SK-N-SH (cell line): ENCODE measurements at places on chromosomes 16 and 17. TPM values are rescaled to one million over a fixed set of nuclear protein-coding genes. Genes with fewer than 3 reads are reported as not detected.

Gene EEF2KMT
- 12.5 and 12.9 TPM in 2 replicates for polyA plus RNA-seq

Gene CRHR1
- 0.13 and 0.31 TPM in 2 replicates for polyA plus RNA-seq

Gene OTOP2
- not detected in 2 replicates for polyA plus RNA-seq

Gene FBXL16
- 17.7 and 19.8 TPM in 2 replicates for polyA plus RNA-seq

Gene AGRP
- not detected in 2 replicates for polyA plus RNA-seq

Gene TBX21
- polyA plus RNA-seq: not detected in 2 replicates

Gene ZNF785
- 8.8 and 10.6 TPM in 2 replicates for polyA plus RNA-seq

Gene PLK1
- 31.4 and 68.7 TPM in 2 replicates for polyA plus RNA-seq

Gene LRRC46
- polyA plus RNA-seq: 1.6 and 1.8 TPM in 2 replicates

Gene LUC7L
- polyA plus RNA-seq: 97.7 and 105 TPM in 2 replicates

Gene ZNF629
- polyA plus RNA-seq: 4.7 and 5.1 TPM in 2 replicates

Gene MRC2
- 112 and 213 TPM in 2 replicates for polyA plus RNA-seq

Gene KRTAP9-2
- polyA plus RNA-seq: not detected in 2 replicates

Gene ADAD2
- not detected in 2 replicates for polyA plus RNA-seq

Gene OR4D1
- not detected in 2 replicates for polyA plus RNA-seq

DNA sequence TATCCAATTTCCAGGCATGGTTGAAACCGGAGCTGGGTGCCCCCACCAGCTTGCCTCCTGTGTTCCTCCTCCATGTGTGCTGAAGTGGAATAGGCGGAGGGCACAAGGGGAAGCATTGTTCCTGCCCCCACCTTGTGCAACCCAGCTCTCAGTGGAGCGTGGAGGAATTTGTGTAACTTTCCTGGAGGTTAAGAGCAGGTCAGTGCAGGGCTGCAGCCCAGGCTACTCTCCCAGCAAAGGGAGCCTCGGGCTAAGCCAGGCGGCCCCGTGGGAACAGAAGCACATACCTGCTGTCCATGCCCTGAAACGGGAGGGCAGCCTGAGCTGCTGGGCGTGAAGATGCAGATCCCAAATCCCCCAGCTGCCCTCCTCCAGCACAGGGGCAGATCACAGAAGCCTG is 158.8 kb upstream of the LHX1 start:
- no peak for DNase-seq

DNA sequence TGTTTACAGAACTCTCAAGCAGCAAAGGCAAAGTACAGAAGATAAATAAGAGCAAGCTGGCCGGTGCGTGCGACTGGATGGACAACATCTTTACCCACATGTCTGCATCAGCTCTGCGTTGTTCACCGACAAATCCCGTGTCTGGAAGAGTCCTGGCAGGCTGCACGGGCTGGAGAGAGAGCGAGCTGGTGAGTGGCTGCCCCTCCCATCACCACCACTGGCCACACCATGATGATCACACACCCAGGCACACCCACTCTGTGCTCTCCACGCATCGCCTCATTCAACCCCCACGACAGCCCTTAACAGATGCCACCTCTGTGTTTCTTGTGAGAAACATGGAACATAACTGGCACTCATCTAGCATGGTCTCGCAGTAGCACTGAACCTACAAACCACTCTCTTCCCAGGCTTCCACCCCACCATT is 59.2 kb downstream of the ANKRD11 start:
- DNase-seq: no peak

DNA sequence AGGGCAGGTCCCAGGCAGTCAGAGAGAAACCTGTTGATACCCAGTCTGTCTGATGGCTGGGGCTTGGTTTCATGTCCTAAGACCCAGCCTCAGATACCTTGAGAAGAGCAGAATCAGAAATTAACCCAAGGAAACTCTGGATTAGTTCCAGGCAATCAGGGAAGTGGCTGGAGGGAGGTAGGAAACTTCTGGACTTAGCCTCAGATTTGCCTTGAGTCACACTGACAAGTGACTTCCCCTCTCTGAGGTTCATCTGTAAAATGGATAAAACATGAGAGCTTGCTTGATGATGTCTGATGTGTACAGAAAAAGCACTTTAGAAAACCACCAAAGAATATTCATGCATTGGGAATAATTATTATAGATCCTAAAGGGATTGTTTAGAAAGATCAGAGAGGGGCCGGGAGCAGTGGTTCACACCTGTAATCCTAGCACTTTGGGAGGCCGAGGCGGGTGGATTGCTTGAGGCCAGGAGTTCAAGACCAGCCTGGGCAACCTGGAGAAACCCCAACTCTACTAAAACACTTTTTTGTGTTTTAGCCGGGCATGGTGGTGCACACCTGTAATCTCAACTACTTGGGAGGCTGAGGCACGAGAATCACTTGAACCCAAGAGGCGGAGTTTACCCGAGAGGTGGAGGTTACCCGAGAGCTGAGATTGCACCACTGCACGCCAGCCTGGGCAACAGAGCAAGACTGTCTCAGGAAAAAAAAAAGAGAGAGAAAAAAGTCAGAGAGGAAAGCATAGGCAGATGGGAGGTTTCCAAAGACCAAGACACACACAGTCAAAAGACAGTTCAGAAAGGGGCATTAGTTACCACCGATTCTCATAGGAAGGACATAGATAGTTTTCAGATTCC is 3.8 kb downstream of the CIITA start:
- DNase-seq: no peak

DNA sequence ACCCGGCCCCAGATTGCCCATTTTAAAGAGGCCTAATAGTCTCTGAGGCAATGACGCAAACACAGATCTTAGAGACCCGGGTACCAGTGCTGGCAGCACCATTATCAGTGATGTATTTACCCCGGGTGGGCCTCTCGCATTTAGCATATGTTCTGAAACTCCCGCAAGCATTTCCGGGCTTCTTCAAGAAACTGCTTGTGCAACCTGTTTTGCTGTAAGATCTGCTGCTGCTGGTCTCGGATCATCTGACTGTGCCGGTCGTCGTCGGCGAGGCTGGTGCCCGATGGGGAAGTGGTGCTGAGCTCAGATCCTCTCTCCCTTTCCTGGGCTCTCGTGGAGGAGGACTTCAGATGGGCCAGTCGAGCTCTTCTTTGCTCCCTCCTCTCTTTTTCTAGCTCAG is 12.5 kb downstream of the CEP295NL start:
- DNase-seq: no peak

- no peak for DNase-seq
Observed at GRCh38 chr17:70091696-70092095, 16.7 kb downstream of the KCNJ16 start.

DNA sequence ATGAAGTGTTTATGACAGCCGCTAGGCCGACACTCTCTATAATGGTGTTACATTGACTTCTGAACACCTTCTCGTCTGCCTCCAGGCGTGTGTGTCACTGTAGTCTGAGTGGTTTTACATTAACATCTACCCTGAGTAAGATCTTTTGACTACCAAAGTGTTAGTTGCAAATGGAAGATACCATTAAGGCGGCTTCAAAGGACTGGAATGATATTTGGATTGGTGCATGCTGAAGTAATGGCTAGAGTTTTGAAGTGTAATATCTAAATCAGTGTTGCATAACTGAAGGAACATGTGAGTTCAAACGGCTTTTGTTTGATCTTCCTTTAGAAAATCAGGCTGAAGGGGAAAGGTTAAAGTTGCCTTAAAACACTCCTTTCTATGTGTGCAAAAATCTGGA is 52.2 kb downstream of the BCAS3 start:
- DNase-seq: no peak

GRCh38 chr17:29563816-29564215 is 3.0 kb downstream of the ABHD15 start:
- no peak for DNase-seq

GRCh38 chr17:77466140-77466539 is 325.4 kb downstream of the SEC14L1 start:
- DNase-seq: no peak

DNA sequence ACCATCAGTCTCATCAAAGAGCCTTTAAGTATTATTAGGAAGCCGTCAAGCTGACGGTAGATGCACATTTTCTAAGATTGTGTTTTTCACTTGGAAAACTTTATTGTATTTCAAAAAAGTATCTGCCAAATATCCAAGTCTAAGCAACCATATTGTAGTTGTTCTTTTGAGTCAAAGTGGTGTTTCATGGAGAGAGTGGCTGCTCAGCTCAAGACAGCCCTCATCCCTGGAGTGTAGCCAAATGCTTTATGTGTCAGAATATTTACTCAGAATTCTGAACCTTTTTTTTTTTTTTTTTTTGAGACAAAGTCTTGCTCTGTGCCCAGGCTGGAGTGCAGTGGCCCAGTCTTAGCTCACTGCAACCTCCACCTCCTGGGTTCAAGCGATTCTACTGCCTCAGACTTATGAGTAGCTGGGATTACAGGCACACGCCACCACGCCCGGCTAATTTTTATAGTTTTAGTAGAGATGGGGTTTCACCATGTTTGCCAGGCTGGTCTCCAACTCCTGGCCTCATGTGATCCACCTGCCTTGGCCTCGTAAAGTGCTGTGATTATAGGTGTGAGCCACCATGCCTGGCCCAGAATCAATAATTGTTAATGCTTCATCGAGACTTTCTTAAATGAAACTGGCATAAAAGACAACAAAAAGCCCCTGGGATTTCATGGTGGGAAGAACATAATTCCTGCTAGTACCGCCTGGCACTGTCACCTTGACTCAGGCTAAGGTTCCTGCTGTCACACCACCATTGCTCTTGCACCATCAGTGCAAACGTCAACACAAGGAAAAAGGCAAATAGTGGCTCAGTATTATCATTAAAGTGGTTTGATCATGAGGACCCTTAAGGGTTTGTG is 45.5 kb downstream of the PRKCA start:
- no peak for DNase-seq

GRCh38 chr16:13913374-13914292 is 6.3 kb upstream of the ERCC4 start:
- DNase-seq: no peak

- DNase-seq: no peak
Observed at GRCh38 chr17:64097196-64097936, 32.6 kb downstream of the ERN1 start.

DNA sequence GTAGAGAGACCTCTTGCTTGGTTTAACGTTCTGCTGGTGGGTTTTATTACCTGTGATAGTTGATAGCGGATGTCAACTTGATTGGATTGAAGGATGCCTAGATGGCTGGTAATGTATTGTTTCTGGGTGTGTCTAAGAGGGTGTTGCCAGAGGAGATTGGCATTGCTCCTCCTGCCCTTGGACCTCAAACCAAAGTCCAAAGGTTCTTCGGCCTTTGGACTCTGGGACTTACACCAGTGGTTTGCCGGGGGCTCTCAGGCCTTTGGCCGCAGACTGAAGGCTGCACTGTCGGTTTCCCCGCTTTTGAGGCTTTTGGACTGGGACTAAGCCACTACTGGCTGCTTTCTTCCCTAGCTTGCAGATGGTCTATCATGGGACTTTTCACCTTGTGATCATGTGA is 17.5 kb upstream of the TNRC6C start:
- no peak for DNase-seq

DNA sequence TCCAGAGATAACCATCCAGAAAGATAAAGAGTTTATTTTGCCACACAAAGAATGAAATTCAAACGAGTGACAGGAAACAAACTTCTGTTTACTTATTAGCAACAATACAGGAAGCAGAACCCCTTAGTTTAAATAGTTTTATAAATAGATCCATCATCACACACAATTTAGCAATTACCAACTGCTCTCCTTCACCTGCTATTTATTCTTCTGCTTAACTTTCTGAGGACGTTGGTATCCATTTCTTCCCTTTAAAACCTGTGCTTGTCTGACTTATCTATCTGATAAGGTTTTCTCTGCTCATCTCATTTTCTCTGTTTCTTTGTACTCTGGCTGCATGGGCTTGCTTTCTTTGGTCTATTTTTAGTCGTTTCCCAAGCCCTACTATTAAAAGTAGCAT is 4.3 kb upstream of the ADAMTS18 start:
- DNase-seq: no peak

DNA sequence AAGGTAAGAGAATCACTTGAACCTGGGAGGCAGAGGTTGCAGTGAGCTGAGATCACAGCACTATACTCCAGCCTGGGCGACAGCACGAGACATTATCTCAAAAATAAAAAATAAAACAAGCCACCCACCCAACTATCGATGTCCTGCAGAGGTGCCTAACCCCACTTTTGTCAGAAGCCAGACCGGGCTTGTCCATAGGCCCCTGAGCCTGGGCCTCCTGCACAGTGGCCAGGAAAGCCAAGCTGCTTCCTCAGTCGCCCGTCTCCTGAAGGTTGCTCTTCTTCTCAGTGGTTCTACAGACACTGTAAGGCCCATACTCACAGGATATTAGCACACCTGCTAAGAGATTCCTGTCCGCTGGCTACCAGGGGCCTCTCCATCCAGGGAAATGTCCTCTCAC is 11.2 kb downstream of the CES2 start:
- no peak for DNase-seq

GRCh38 chr17:29115961-29116803 is 64.0 kb downstream of the MYO18A start:
- peak; percentile 85 for DNase-seq
